Right atrium auricular region (tissue), 2 donors: ENCODE measurements at places on chromosomes 5 and 9. TPM values are rescaled to one million over a fixed set of nuclear protein-coding genes. Genes with fewer than 3 reads are reported as not detected.

Gene MSMP
- total RNA-seq: not detected

Gene NFIB
- 80.1 TPM for total RNA-seq

Gene TENT4A
- total RNA-seq: 7.3 TPM

Gene ARID3C
- total RNA-seq: not detected

Gene MELK
- 0.59 TPM for total RNA-seq

Gene CCNG1
- 90.1 TPM for total RNA-seq

Gene UBQLN1
- 85.2 TPM for total RNA-seq

Gene ADAMTS12
- 1.7 TPM for total RNA-seq

Gene SSBP2
- total RNA-seq: 55.1 TPM

Gene SUSD3
- 11.8 TPM for total RNA-seq

Gene TAF11L10
- not detected for total RNA-seq

Gene NR2F1-AS1
- 7.1 TPM for total RNA-seq

DNA sequence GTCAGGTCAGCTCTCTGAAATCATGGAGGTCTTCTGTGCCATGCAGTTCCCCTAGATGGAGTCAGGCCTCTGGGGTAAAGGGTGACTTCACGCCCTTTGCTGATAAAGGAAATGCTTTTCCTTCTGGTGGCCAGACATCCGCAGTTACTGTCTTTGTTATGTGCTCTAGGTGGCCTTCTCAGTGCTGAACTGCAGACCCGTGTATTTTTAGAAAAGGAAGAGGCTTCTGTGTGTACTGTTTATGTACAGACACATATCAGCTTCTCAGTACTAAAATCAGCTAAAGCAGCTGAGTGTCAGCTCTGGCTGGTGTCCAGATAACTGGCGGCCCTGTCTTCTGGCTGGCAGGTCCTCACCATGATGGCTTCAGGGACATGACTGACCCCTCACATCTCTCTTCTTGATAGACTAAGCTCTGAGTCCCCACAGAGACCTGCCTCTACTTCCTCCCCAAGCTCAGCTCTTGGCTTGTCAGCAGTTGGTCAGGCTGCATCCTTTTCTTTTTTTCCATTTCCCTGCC lies 75.3 kb downstream of the ARHGAP26 start:
- DNase-seq: no peak

- no peak for DNase-seq
These were observed 44.2 kb upstream of the TENT2 start for GRCh38 chr5:79567926-79568549.

GRCh38 chr9:15837079-15837679 lies 284.3 kb downstream of the CCDC171 start:
- no peak for DNase-seq

- DNase-seq: no peak
These were observed 56.8 kb downstream of the NUDT12 start for GRCh38 chr5:103505581-103506305.

DNA sequence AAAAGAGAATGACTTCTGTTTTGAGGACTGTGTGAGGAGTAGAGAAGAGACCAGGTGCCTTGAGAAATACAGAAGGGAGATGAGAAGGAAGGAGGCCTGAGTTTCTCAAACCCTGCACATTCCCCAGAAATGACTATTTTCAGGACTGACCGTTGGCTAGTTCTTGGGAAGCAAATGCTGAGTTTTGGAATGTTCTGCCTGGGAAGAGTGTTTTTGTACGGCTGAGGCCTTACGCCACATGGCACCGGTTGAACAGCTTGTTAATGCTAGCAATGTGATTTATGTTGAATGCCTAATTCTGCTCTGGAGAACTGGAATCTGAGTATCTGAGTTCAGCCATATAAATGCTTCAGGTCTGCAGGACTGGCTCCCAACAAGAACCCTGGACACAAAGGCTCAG lies 152.7 kb upstream of the ADAMTS16 start:
- no peak for DNase-seq

- no peak for DNase-seq
These were observed 35.5 kb downstream of the GADD45G start for GRCh38 chr9:89640361-89640760.

GRCh38 chr5:116673453-116673852 lies 98.8 kb upstream of the SEMA6A start:
- DNase-seq: no peak

GRCh38 chr5:104452550-104452949 lies 890.0 kb upstream of the NUDT12 start:
- DNase-seq: no peak

DNA sequence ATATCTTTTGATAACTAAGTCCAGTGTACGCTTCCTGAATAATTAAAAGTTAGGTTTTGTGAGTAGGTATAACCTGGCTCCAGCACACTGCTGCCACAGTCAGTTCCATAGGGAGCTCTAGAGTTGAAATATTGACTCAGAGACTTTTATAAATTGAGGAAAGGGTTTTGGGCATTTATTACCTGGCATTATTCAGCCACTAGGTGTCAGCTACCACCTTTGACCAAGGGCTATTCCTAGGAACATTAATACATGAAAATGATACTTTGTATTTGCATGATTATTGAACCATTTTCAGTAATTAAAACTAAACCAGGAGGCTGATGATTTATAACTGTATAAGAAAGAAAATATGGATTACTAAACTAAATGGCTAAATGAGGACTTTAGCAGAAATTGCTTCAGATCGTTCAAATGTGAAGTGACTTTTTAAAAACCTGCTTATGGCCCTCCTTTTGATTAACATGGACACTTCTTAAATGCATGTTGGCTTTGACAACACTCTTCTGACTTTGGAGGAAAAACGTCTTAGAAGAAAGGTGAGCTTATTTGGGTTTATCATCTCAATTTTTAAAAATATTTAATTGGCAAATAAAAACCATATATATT lies 83.0 kb downstream of the SMC2 start:
- DNase-seq: no peak

GRCh38 chr9:27371382-27371781 lies 74.4 kb upstream of the EQTN start:
- DNase-seq: no peak

- DNase-seq: no peak
These were observed 671 bp downstream of the LRRC26 start for GRCh38 chr9:137168904-137169856.

DNA sequence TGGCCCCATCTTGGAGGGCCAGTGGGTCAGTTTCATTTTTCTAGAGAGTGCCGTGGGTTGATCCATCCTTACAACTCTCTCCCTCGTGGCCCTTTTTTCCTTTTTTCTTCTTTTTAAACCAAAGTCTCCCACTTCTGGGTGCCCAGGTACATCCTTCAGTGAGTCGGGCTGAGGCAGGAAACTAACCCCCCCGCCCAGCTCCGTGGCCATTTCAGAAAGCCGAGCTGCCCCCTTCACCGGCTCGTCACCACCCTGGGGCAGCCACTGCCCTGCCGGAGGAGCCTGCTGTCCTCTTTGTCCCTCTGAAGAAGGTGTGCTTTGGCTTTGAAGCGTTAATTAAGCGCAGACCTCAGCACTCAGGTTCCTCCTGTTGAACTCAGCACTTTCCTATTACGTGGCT lies 5.2 kb downstream of the CFAP77 start:
- no peak for DNase-seq

DNA sequence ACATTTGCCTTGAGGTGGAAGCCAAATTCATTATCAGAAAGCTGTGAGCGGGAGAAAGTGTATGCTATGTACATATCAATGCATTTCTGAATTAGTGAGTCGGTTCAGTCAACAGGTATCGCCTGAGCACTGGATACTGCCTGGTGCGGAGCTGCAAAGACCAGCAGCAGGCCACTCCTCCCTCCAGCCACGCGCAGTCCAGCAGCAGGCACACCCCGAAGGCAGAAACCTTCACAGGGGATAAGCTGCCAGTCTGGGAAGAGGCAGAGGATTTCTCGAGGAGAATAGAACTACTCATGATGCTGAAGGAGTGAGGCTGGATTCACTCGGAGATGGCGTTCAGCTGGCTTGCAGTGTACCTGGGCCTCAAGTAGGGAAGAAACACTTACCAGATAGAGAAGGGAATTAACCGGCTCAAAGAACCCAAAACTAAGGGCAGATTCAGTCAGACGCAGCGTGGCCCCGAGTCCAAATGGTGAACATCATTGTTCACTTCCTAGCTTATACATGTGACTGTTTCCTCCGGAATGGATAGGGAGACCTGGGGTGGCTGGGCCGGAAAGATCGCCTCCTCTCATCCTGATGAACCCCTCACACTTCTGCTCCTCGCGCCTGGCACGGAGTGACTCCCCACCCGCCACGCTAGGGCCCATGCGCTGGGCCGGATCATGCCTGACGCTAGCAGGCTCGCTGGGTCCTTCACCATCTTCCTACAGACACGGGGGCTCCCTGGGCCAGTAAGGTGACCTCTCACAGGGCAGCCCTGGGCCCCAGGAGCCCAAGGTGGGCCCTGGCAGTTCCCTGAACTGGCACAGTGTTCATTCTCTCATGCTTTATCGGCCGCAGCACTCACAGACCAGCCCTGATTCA lies 78.1 kb upstream of the SPATA31C2 start:
- no peak for DNase-seq

DNA sequence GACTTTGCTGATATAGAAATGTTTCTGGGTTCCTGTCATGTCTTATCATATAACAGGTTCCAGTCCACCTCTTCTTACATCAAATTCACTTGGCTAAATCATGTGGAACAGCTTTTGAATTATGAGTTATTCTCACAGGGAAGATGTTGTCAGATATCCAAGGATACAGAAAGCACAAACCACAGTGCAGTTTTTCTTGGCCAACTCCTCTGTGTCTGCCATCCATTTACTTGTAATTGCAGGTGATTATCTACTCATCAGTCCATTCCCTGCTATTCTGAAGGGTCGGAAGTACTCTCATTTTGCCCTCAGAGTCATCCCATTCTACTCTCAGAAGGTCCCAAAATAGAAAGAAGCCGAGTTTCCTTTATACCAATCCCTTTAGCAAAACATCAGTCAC lies 10.0 kb downstream of the MARCHF11 start:
- no peak for DNase-seq

- DNase-seq: no peak
These were observed 255.5 kb downstream of the CDK5RAP2 start for GRCh38 chr9:120324461-120324860.

DNA sequence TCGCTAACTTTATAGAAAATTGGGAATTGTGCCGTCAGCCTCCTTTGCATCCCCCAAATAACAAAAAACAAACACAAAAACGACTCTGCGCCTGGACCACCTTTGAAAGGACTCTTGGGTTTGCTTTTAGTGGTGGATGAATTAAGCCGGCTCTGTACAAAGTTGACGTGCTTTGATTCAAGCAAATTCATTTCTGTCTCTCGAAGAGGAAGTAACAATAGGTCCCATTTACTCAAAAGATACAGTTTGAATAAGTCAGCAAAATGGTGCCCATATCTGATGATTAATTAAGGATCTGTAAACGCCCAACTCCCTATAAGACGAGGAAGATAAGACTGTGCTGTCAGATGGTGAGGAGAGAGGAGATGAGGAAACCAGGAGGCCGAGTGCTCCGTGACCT lies 67.8 kb downstream of the AK8 start:
- DNase-seq: no peak

DNA sequence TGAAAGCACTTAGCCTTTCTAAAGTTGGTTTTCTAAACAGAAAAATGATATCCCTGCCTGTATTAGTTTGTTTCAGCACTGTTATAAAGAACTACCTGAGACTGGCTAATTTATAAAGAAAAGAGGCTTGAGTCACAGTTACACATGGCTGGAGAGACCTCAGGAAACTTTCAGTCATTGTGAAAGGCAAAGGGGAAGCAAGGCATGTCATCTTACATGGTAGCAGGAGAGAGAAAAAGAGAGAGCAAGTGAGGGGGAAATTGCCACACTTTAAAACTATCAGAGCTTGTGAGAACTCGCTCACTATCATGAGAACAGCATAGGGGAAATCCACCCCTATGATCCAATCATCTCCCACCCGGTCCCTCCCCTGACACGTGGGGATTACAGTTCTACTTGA lies 64.9 kb downstream of the FAM170A start:
- DNase-seq: no peak

DNA sequence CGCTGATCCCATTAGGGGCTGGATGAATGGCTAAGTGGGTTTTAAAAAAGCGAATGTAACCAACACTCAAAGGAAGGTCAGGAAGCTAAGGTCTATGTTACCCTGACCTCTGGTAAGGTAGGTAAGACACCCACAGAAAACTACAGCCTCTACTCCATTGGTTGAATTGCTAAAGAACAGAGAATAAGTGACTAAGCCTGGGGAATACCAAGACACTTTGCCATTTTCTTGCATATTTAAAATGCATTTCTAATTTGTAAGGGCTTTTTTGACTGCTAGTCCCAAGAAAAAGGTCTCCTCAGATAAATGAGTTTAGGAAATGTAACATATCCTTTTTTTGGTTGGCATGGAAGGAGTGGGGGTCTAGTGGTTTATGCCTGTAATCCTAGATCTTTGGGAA lies 368.7 kb downstream of the BNC2 start:
- DNase-seq: no peak

DNA sequence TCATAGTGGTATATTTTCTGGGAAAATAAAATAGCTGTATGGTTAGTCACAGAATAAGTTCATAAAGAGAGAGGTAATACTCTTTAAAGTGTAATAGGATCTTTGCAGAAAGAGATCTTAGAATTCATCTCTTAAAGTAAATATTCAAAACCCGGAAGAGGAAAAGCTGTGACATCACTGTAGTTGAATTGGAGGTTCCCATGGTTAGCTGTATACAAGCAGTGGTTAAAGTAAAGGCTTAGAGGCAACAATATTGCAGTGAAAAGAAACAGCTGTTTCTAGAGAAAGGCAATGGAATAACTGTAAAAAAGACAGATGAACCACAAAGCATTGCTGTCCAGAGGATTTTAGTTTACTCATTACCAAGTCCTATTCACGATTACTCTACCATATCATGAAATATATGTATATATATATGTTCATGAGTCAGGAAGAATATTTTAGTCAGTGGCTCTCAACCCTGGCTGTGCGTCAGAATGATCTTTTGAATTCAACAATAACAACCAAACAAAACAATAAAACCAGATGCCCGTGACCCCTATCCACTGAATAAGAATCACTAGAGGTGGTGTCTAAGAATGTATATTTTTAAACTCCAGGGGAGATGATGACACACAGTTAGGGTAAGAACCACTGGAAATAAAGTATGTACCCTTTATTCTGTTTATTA lies 4.7 kb downstream of the ERCC6L2 start:
- DNase-seq: no peak

GRCh38 chr5:58060996-58061395 lies 398.9 kb downstream of the PLK2 start:
- no peak for DNase-seq

GRCh38 chr5:142326480-142326938 lies 1.7 kb upstream of the SPRY4 start:
- DNase-seq: no peak

DNA sequence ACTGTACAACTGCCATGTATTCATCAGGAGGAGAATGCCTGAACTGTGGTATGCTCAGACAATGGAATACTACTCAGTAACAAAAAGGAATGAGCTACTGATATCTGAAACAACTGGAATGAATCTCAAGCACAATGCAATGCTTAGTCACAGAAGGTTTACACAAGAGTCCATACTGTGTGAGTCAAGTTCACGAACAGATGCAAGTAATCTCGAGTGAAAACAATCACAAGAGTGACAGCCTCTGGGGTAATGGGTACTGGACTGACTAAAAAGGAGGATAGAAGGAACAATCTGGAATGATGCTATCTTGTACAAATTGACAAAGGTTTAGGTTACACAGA lies 19.5 kb upstream of the GOLGA1 start:
- DNase-seq: no peak

- no peak for DNase-seq
These were observed 1.2 kb downstream of the SMC5 start for GRCh38 chr9:70260007-70260443.
